Metanephros (tissue), 2 donors: ENCODE measurements at places on chromosomes 6 and 20. TPM values are rescaled to one million over a fixed set of nuclear protein-coding genes. Genes with fewer than 3 reads are reported as not detected.

ABHD16B gene
- not detected for total RNA-seq

GJA10 gene
- total RNA-seq, result not detected

STMND1 gene
- total RNA-seq, result not detected

NQO2 gene
- 13.1 TPM for total RNA-seq

SALL4 gene
- 7.7 TPM for total RNA-seq

MUC22 gene
- not detected for total RNA-seq
